ENCODE measurements at places on chromosomes 13 and 19.

DNA sequence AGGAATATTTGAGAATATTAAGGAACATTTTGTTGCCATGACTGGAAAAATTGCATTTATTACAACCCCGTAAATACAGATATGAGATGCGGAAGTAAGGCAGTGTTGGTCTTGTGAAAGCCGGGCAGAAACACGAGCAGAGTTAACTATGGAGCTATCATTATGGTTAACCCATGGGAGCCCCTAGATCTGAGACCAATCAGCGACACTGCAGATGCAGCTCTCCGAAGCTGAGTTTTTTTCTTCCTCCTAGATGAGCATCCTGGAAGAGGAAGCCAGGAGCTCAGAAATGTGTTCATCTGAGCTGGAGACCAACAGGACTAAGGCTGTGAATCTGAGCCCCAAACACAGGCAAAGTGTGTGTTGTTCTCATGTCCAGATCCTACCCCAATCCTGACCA lies 123.0 kb upstream of the KL start:
- no peak for DNase-seq

DNA sequence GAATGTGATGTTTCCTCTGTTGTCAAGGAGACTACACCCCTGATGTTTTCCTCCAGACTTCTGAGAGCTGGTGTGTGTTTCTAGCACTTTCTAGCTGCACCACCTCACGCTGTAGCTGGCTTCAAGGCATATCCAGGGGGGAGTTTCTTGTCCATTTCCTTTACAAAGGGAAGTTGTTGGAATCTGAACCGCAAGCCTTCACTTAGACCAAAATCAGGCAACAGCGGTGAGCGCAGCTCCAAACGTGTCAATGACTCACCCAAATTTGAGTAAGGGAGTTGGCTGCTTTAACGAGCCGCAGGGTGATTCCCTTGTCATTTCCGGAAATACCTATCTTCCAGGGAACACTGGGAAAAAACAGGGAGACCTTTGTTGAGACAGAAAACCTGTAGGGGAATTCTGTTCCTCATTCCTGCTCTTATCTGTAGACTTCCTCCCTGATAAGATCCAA lies 2.5 kb downstream of the LDLR start:
- peak; percentile 87 for DNase-seq

DNA sequence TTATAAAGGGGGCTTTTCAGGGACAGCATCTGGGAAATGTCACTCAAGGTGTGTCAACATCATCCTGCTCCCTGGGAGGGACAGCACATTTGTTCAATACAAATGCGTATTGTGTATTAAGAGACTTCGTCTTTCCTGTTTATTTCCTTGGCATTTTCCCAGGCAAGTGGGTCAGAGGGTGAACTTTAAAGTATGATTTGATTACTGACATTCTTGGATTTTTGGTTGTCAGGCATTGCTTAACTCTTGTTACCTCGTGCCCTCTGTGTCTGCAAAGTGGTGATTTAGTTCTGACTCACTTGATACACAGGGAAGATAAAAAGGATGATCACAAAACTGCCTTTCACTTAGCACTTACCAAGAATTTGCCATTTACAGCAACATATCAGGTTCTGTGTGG lies 292.7 kb downstream of the SUCLA2 start:
- no peak for DNase-seq

GRCh38 chr13:77579959-77580358 lies 44.5 kb downstream of the SCEL start:
- DNase-seq = no peak

GRCh38 chr19:1532003-1532402 lies 8.1 kb downstream of the PLK5 start:
- DNase-seq = no peak

GRCh38 chr13:42420304-42420703 lies 148.4 kb downstream of the AKAP11 start:
- no peak for DNase-seq

Measured in suppressor macrophage treated with lipopolysaccharide for 1 hour (primary cell).